Stimulated activated CD4-positive, alpha-beta T cell treated with anti-CD3 and anti-CD28 coated beads, Interleukin-2, amount 100 ng/mL, for 24 hours (primary cell): ENCODE measurements at places on chromosomes 1 and 21.
A peak's percentile ranks its signal among the peaks of the same experiment; 100 is the strongest.

GRCh38 chr21:42433946-42434551 lies 30.3 kb downstream of the UBASH3A start:
- DNase-seq = no peak

- DNase-seq = no peak
Measured at GRCh38 chr1:46804926-46805325, 6.1 kb downstream of the CYP4B1 start.

GRCh38 chr21:31491617-31492016 lies 147.6 kb upstream of the TIAM1 start:
- no peak for DNase-seq

DNA sequence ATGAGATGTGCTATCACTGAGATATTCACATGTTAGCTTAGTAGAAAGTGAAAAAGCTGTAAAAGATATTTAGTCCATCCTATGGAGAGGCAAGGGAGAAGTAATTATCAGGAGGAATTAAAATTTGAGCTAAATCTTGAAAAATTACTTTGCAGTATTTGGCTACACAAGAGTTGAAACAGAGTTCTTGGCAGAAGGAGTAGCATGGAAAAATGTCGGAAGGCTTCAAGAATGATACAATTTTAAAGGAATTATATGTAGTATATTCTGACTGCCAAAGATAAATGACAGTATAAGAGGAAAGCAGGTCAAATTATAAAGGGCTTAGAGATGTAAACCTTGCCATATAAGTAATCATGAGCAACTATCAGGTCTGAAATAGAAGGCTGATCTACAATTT lies 518.9 kb downstream of the BRINP3 start:
- DNase-seq = no peak

GRCh38 chr1:39418236-39418635 lies 73.2 kb upstream of the BMP8A start:
- no peak for DNase-seq

- no peak for DNase-seq
Measured at GRCh38 chr1:237041795-237042525, at the start of gene RYR2. TSS of gene RYR2 (plus strand) at chr1:237042184. CDS start at chr1:237042522, 338 bp downstream.

DNA sequence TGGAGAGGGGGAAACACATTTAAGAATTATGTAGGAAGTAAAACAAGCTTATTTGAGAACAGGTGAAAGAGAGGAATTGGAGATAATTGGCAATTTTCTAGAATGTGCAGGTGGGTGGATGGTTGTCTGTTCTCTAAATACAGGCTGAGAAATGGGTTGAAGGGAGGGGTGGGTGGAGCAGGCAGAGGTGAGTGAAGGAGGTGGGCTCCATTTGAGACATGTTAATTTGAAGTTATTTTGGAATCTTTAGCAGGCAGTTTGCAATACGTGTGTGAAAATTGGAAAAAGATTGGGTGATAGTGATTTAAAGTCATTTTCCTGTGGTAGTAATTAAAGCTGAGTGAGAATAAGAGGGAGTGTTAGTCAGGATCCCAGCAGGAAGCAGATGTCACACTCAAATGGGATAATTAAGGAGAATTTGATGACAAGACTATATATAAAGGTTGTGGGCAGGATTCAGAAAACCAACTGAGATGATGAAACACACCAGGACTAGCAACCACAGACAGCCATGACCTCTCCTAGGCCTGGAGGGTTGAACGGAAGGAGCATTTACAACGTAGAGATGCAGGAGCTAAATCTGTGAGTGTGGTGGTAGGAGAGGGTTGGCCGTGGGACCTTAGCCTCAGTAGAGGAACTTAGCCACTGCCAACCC lies 40.6 kb downstream of the CHRM3 start:
- DNase-seq = no peak

DNA sequence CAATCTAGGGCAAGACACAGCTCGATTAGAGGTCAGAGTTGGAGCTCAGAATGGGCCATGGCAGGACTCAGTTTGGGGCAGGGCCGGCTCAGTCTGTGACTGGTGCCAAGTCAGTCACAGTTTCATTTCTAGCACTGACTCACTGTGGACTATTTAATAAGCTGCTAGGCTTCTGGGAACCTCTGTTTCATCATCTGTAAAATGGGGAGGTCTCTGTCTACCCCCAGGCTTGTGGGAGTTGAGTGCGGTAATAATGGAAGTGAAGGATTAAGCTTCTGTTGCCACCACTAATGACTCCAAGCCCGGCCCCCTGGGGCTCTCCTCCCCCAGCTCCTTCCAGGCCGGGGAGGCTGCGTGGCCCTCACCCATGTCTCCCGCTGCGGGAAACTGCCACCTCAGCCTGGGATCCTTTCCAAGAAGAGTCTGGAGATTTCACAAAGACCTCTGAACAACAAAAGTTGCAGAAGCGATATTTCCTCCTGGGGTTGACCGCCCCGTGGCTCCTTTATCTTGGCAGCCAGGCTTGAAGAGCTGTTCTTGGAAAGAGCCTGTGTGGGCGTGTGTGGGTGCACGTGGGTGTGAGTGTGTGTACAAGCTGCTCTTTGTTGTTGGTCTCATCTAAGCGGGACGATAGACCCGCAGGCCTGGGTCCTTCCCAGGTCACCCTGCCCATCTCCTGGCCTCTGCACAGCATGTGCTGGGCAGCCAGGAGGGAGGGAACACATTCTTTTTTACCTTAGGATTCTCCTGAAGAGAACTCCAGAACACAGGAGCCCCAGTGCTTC lies 29.1 kb downstream of the KNCN start:
- peak; percentile 32 for DNase-seq

DNA sequence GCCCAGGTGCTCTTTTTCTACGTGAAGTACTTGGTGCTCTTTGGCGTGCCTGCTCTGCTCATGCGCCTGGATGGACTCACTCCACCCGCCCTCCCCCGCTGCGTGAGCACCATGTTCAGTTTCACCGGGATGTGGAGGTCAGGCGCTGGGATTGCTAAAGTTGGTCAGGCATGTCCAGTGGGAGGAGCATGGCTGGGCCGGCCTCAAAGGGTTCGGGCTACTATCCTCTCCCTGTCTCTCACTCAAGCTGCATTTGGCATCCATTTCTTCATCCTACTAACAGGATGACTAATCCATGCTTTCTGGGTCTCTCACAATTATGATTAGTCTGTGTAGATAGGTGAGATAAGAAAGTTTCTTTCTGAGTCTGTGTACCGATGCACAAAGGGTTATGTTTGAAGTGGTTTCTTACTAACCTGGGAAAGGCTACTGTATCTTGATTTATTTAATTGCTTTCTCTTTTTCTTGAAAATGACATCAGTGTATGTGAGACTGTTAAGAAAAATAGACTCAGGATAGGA lies 135.9 kb downstream of the HHAT start:
- no peak for DNase-seq
